Esophagus squamous epithelium (tissue), 5 donors: ENCODE measurements at places on chromosomes 1 and 21. TPM values are rescaled to one million over a fixed set of nuclear protein-coding genes. Genes with fewer than 3 reads are reported as not detected.

DMBX1 gene
- not detected for total RNA-seq

FAM131C gene
- 4.5 TPM for total RNA-seq

TAS1R1 gene
- total RNA-seq = not detected

SOAT1 gene
- total RNA-seq = 5.4 TPM

RCC2 gene
- 54.7 TPM for total RNA-seq

HLCS gene
- 6.3 TPM for total RNA-seq

CBR3 gene
- 67.3 TPM for total RNA-seq
